ENCODE measurements at places on chromosomes 2 and 18.

DNA sequence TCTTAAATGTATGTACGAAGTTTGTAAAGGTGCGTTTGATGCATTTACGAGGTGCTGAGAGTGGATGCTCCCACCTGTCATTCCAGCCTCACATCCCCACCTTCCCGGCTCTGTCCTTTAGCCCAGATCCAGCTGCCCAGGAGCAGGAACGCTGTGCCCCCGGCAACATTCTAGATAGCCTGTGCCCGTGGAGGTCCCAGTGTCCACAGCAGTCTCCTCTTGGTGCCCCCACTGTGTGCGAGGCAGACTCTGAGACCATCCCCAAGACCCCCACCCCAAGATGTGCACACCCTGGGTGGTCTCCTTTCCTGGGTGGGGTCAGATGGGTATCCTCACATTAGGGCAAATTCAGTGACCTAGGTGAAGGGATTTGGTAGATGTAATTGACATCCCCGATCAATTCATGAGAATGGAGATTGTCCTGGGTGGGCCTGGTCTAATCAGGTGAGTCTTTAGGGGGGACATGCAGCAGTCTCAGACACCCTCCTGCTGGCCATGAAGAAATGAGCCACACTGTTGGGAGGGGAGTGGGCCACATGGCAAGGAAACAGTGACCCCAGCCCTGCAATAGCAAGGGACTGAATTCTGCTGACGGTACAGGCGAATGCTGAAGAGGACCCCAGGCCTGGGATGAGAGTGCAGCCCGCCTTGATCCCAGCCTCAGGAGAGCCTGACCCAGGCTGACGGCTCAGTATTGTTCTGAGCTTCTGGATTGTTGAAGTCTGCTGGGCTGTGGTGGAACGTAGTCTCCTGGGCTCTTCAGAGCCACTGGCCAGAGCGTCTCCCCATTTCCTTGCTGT is 203.3 kb downstream of the FAM210A start:
- DNase-seq: no peak

DNA sequence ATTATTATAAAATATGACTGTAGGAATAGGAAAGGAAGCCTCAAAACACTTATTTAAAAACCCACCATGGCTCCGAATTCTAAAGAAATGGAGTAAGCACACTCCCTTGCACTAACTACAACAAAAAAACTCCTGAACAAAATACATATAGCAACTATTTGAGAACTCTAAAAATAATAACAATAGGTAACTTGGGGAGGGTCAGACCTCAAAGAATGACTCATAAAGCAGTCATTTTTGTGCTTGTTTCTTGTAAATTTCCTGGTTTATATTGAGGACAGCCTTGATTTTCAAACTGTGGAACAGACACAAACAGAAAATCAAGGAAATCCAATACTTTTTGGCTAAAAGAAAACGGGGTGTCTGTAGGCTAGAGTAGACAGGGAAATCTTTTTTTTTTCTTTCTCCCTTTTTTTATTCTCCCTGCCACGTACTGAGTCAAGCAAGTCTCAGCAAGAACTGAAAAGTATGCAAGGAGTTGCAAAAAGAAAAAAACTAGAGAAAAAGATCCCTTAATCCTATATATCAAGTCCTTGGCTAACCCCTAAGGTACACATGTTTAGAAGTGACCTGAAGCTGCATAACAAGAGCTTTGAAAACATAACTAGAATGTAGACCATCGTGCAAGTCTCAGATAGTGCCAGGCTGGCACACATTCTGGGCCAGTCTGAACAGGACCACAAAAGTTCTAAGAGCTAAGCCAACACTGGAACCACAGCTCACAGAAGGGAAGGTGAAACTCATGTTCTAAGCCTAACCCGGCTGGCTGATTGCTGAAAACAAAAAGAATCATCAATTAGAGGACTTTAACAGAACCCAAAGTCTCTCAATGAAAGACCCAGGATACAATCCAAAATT is 403.1 kb upstream of the LYPD1 start:
- no peak for DNase-seq

GRCh38 chr2:192073878-192074277 is 120.9 kb downstream of the TMEFF2 start:
- DNase-seq: no peak

DNA sequence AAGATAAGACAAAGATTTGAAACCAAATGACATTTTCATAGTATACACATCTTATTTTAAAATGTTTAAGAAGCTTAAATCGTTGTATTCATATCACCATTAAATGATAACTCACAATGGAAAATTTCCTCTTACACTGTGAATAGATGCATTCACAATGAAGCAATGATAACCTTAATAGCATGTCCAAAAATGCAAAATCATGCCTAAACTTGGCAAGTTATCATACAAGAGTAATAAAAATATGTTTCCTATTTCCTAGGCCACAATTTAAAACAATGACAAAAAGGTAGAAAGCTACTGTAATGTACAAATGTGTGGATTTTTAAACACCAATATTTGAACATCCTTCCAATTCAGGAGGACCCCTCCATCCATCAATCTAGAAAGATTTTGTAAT is 157.4 kb upstream of the GULP1 start:
- no peak for DNase-seq

DNA sequence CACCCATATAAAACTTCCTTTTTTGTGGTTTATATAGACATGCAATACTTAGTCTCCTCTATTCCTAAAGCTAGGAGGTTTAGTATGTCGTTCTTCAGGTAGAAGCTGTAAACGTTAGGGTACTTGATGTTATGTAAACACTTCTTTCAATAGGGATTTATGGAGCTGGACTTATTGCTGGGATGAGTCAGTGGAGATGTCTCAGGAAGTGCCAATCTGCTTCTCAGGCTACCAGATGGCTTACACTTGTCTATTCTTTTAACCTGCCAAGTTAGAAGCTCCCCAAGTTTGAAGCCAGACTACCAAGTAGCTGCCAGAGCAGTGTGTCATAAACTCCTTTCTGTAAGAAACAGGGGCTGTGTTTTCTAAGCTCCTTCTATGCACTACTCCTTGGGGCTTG is 756.5 kb upstream of the LRRTM1 start:
- DNase-seq: no peak

GRCh38 chr18:63702660-63703059 is at the start of gene SERPINB11:
Gene SERPINB11, plus strand, starts transcription at chr18:63702960. Its CDS starts 7,234 bp downstream, at chr18:63710194.
- no peak for DNase-seq

- no peak for DNase-seq
Observed at GRCh38 chr2:112029164-112029563, 25.9 kb upstream of the TMEM87B start.

DNA sequence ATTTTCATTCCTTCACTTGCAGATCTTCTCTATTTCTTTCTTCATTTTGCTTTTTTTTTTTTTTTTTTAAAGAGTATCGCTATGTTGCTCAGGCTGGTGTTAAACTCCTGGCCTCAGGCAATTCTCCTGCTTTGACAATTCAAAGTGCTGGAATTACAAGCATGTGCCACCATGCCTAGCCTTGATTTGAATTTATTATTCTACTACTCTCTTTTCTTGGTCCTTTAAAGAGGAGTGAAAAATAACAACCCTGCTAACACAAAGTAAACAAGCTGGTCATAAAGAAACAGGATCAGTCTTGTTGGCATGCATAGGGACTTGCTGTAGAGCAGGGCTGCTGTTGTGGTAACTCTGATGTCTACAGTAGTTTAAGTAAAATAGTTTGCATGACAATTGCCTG is 1615.3 kb upstream of the ZEB2 start:
- no peak for DNase-seq
